ENCODE measurements at places on chromosomes 3 and 15.

DNA sequence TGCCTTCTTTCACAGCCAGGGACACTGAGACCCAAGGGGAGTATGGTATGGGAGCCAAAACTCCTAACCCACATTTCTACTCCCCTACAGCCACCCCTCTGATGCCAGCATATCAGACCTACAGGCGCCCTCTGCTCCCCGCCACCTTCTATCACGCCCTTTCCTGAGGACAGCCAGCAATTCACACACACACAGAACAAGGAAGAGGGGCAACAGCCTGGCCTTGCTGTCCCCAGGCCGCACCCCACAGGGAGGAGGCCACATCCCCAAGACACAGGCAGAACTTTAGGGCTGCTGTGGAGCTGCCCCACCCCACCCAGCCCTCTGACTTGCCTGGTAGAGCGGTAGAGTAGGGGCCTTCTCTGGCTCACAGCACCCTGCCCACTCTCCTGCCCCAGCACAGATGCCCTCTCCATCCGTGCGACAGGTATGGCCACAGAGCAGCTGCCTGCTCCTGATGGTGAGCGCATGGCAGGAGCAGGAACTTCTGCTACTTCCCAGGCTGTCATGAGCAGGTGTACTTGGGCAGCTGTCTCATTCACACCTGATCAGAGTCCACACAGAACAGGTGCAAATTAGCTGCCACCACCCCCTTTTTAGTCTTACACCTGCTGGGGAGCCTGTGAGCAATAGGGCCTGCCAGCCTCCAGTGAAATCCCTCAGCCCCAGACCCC is 33.4 kb downstream of the CCDC33 start:
- no peak for DNase-seq

GRCh38 chr3:124203292-124203691 is 211.4 kb upstream of the ROPN1 start:
- DNase-seq, result no peak

- DNase-seq, result no peak
Measured at GRCh38 chr15:54082836-54083492, 104.7 kb downstream of the UNC13C start.

DNA sequence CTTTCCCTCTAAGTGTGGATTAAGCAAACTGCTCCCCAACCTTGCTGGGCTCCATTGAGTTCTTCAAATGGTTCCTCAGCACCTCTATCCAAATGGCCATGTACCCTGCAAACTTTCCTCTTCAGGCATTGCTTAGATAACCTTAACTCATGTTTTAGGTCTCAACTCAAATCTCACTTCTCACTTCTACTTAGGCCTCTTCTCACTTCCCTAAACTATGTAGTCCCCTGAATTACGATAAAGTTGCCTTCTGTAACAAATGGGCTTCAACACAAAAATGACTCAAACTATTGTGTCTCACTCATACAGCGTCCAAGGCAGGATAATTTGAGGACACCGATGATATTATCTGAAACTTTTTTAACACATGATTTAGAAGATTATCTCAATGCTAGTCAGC is 62.4 kb upstream of the STAC start:
- DNase-seq, result no peak

DNA sequence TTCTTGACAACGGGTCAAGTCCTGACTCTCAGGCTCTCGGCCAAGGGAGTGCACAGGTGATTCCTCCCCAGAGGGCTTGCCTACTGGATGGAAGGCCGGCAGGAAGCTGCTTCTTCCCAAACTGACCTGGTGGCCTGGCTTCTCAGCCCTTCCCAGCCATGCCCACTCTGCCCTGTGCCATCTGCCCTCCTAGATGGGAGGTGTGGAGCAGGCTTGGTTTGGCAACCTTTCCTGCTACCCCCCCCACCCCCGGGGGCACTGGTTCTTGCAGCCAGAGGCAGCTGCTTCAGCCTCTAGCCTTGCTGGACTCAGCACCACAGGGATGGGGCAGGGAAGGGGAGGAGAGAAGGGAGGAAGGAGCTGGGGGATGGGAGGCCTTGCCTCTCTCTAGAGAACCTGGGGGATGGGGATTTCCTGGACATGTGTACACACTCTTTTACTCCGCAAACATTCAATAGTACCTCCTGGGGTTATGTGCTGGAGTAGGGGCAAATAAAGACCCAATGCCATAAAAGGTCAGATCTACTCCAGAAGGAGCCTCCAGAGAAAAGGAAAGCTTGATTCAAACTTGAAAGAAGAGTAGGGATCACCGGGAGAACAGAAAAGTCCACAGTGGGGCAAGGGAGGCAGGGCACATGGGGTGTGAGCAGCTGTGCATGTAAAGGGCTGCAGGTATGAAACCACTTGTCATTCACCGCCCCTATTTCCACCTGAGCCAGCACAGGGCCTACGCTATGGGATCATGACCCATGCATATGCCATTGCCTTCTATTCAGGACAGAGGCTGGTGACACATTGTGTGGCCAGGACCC is 4.2 kb upstream of the DAPK2 start:
- no peak for DNase-seq

DNA sequence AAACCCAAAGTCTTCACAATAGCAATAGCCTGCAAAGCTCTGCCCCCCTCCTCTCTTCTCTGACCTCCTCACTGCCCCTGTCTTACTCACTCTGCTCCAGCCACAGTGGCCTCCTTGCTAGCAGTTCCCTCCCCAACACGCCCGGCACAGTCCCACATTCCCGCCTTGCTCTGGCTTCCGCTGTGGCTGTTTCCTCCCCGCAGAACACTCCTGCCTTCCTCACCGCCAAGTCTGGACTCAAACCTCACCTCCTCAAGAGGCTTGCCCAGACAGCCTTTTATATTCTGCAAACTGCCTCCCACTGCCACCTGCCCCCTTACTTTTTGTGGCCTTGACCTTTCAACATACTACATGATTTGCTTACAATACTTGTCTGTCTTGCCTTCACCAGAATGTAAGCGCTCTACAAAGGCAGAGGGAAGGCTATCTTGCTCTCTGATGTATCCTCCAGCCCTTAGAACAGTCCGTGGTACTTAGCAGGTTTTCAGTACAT is 406 bp upstream of the MPI start:
- no peak for DNase-seq

- DNase-seq, result no peak
Measured at GRCh38 chr15:80611543-80612080, 83.5 kb upstream of the ABHD17C start.

All from NK-92 treated with Interleukin-12 subunit alpha and Interleukin-12 subunit beta, amount 100 ng/mL, for 24 hours (cell line).